ENCODE measurements at places on chromosomes 6 and 20. TPM values are rescaled to one million over a fixed set of nuclear protein-coding genes. Genes with fewer than 3 reads are reported as not detected.

GRCh38 chr6:121965739-121966138, 433.7 kb upstream of the HSF2 start:
- H3K4me1 ChIP-seq = no peaks in the 10 kb centered on the region
- no peaks in the 10 kb centered on the region for H3K36me3 ChIP-seq
- no peaks in the 10 kb centered on the region for H3K27me3 ChIP-seq
- no peak for DNase-seq

DNA sequence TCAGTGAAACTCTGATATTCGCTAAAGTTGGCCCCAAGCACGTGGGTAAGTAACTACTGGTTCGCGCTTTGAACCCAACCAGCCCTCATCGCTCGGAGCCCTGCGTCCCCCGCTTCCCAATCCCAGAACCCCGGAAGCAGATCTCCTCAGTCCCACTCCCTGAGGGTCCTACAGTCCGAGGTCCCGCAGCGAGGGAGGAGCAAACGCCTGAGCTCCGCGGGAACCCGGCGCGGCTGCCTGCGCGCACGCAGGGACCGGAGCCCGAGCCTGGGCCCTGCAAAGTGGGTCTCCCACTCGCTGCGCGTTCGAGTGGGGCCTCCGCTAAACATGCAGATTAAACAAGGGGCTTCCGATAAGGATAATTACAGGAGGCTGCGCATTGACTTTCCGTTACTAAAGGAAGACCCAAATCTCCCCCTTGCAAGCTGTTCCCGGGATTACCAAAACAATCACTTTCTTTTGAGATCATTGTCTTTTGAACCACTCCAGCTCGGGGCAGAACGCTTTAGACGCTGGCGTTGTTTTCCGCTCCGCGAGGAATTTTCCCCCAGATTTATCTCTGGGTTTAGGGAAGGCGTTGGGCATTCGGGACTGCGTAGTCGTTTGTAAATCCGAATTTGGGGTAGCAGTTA, 1.3 kb upstream of the VSX1 start:
- no peak overlapping the region for H3K4me3 ChIP-seq
- DNase-seq = no peak
- peaks cover 29% of the 10 kb centered on the region for H3K4me1 ChIP-seq
- no peaks in the 10 kb centered on the region for H3K36me3 ChIP-seq

- H3K27ac ChIP-seq = no peak overlapping the region
- no peak for DNase-seq
- no peak overlapping the region for H3K4me3 ChIP-seq
- H3K4me1 ChIP-seq = peaks cover 32% of the 10 kb centered on the region
Measured at GRCh38 chr20:9509246-9509645, 5.1 kb upstream of the LAMP5 start.

DNA sequence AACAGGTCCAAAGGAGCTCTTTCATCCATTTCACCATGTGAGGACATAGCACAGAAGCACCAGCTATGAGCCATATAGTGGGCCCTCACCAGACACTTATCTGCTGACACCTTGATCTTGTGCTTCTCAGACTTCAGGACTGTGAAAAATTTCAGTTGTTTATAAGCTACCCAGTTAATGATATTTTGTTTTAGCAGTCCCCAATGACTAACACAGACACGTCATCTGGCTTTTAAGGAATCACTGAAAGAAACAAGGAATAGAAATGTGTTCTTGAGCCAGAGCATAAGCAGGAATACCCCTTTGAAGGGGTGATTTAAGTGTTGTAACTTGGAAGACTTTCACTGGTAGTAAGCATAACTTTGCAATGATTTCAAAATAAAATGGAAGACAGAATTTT, 214.7 kb upstream of the PTCHD4 start:
- no peak overlapping the region for H3K27ac ChIP-seq
- no peaks in the 10 kb centered on the region for H3K27me3 ChIP-seq
- H3K4me3 ChIP-seq = no peak overlapping the region
- H3K36me3 ChIP-seq = no peaks in the 10 kb centered on the region
- DNase-seq = no peak

GRCh38 chr6:25327432-25327831, 48.3 kb downstream of the CARMIL1 start:
- no peak overlapping the region for H3K27ac ChIP-seq
- H3K27me3 ChIP-seq = no peaks in the 10 kb centered on the region
- no peak for DNase-seq

- H3K4me3 ChIP-seq = no peak overlapping the region
- H3K27me3 ChIP-seq = no peaks in the 10 kb centered on the region
- no peaks in the 10 kb centered on the region for H3K4me1 ChIP-seq
- no peak overlapping the region for H3K27ac ChIP-seq
- no peak for DNase-seq
Measured at GRCh38 chr6:24861934-24862333, 63.2 kb upstream of the ARMH2 start.

GRCh38 chr20:53623454-53624211, 30.0 kb upstream of the ZNF217 start:
- H3K27me3 ChIP-seq = no peaks in the 10 kb centered on the region
- peak overlapping the region; percentile 92 for H3K27ac ChIP-seq
- peaks cover 3% of the 10 kb centered on the region for H3K4me1 ChIP-seq
- H3K36me3 ChIP-seq = no peaks in the 10 kb centered on the region
- peak overlapping the region; percentile 53 for H3K4me3 ChIP-seq

DNA sequence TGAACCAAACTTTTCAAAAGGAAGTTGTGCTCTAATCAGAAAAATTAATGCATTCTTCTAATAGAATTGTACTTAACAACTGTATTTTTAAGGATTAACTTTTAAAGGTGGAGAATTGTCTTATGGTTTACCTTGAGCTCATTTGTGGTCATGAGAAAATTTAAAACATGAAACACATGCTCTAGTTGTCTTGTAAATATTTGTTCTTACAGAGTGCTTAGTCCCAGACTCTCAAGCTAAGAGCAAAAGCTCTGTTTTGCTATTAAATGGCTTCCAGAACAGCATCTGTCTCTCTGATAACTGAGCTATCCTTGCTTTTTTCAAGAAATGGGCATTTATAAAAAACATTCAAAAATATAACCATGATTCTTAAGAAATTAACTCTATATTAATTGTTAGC, 512.2 kb upstream of the SYNCRIP start:
- H3K36me3 ChIP-seq = no peaks in the 10 kb centered on the region
- H3K27me3 ChIP-seq = no peaks in the 10 kb centered on the region
- no peak overlapping the region for H3K27ac ChIP-seq
- no peaks in the 10 kb centered on the region for H3K4me1 ChIP-seq

GRCh38 chr6:154733183-154733625, at the start of gene SCAF8:
Gene SCAF8 (plus strand): TSS chr6:154733416. CDS start chr6:154733901, 485 bp downstream.
- H3K36me3 ChIP-seq = peaks cover 4% of the 10 kb centered on the region
- peak; percentile 84 for DNase-seq
- peaks cover 29% of the 10 kb centered on the region for H3K4me1 ChIP-seq
- peak within 1 kb of the TSS; percentile 86 for H3K4me3 ChIP-seq
- no peaks in the 10 kb centered on the region for H3K27me3 ChIP-seq

GRCh38 chr20:61964675-61965605, 100.7 kb downstream of the TAF4 start:
- H3K27me3 ChIP-seq = peaks cover 17% of the 10 kb centered on the region
- no peak overlapping the region for H3K27ac ChIP-seq
- DNase-seq = no peak

GRCh38 chr20:1324598-1325172, 4.3 kb downstream of the SDCBP2 start:
- H3K4me3 ChIP-seq = peak overlapping the region; percentile 95
- no peaks in the 10 kb centered on the region for H3K27me3 ChIP-seq
- no peak for DNase-seq
- H3K36me3 ChIP-seq = peaks cover 4% of the 10 kb centered on the region

- peaks cover 3% of the 10 kb centered on the region for H3K4me1 ChIP-seq
- peak overlapping the region; percentile 93 for H3K27ac ChIP-seq
- H3K27me3 ChIP-seq = peaks cover 5% of the 10 kb centered on the region
Measured at GRCh38 chr6:150600010-150600300, 270 bp downstream of the PLEKHG1 start.

GRCh38 chr6:108417027-108417426, 122.2 kb downstream of the AFG1L start:
- no peak for DNase-seq
- H3K36me3 ChIP-seq = no peaks in the 10 kb centered on the region
- no peaks in the 10 kb centered on the region for H3K4me1 ChIP-seq
- no peak overlapping the region for H3K27ac ChIP-seq
- H3K27me3 ChIP-seq = no peaks in the 10 kb centered on the region
- no peak overlapping the region for H3K4me3 ChIP-seq

- H3K4me1 ChIP-seq = peaks cover 9% of the 10 kb centered on the region
- DNase-seq = peak; percentile 72
- H3K27me3 ChIP-seq = no peaks in the 10 kb centered on the region
- no peak overlapping the region for H3K27ac ChIP-seq
- no peak overlapping the region for H3K4me3 ChIP-seq
- no peaks in the 10 kb centered on the region for H3K36me3 ChIP-seq
Measured at GRCh38 chr20:33465481-33466302, 22.1 kb upstream of the SNTA1 start.

- peaks cover 23% of the 10 kb centered on the region for H3K4me1 ChIP-seq
- H3K27ac ChIP-seq = peak overlapping the region; percentile 98
- DNase-seq = no peak
- peak overlapping the region; percentile 97 for H3K4me3 ChIP-seq
Measured at GRCh38 chr6:152984513-152984872, 1.7 kb upstream of the FBXO5 start.

DNA sequence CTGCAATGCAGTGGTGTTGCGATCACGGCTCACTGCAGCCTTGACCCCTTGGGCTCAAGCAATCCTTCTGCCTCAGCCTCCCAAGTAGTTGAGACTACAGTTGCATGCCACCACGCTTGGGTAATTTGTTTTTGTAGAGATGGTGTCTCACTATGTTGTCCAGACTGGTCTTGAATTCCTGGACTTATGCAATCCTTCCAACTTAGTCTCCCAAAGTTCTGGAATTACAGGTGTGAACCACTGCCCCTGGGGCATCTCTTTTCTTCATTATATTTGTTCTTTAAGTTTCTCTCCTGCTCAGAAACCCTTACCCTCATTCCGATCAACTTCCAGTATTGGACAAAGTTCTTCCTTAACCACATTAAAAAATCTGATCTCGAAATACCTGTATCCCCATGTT, 44.7 kb upstream of the DEK start:
- H3K27me3 ChIP-seq = no peaks in the 10 kb centered on the region
- DNase-seq = no peak
- no peaks in the 10 kb centered on the region for H3K36me3 ChIP-seq
- H3K4me1 ChIP-seq = no peaks in the 10 kb centered on the region
- H3K4me3 ChIP-seq = no peak overlapping the region

GRCh38 chr20:46031014-46031569, 2.1 kb downstream of the SLC12A5 start:
- peak overlapping the region; percentile 45 for H3K4me3 ChIP-seq
- H3K36me3 ChIP-seq = peaks cover 11% of the 10 kb centered on the region
- no peak overlapping the region for H3K27ac ChIP-seq
- no peak for DNase-seq
- H3K4me1 ChIP-seq = peaks cover 41% of the 10 kb centered on the region
- peaks cover 58% of the 10 kb centered on the region for H3K27me3 ChIP-seq

DNA sequence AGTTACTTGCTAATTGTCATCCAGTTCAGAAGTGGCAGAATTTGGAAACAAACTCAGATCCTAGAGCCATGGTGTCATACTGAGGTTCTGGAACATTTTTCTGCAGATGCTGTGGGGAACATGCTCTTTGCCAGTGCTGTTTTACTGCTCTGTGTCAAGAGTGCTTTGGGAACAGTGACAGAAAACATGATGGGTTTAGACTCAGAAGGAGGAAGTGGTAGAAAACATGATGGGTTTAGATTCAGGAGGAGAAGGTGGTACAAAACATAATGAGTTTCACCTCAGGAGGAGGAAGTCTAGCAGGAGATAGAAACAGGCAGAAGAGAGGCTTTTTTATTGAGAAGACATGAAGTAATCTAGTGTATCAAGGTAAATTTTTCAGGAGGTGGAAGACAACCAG, 815.5 kb downstream of the DHX35 start:
- no peak overlapping the region for H3K27ac ChIP-seq
- H3K4me3 ChIP-seq = no peak overlapping the region
- no peaks in the 10 kb centered on the region for H3K27me3 ChIP-seq
- no peaks in the 10 kb centered on the region for H3K36me3 ChIP-seq

Gene COL19A1
- 4.0 TPM for total RNA-seq

Gene TSPO2
- total RNA-seq = 0.66 TPM

Gene BTBD9
- 16.5 TPM for total RNA-seq

Gene ATRN
- 64.2 TPM for total RNA-seq

Gene CST5
- total RNA-seq = not detected

Gene ADTRP
- total RNA-seq = 0.88 TPM

Gene RFX6
- total RNA-seq = not detected

Gene IDH3B
- 78.7 TPM for total RNA-seq

Gene LYRM4
- 18.3 TPM for total RNA-seq

Gene USP49
- 7.0 TPM for total RNA-seq

Gene PRSS35
- total RNA-seq = 79.0 TPM

Gene SALL4
- total RNA-seq = 1.3 TPM

Gene CST1
- total RNA-seq = not detected

Gene HLA-F
- 8.9 TPM for total RNA-seq

Gene FRS3
- 7.8 TPM for total RNA-seq
